ENCODE measurements at places on chromosomes 3 and 15.
A peak's percentile ranks its signal among the peaks of the same experiment; 100 is the strongest.

- no peak for DNase-seq
Observed at GRCh38 chr15:36917411-36918267, 182.7 kb downstream of the MEIS2 start.

GRCh38 chr3:175585898-175586297 is 726.8 kb downstream of the NAALADL2 start:
- DNase-seq = no peak

- no peak for DNase-seq
Observed at GRCh38 chr15:75123395-75123794, 78.3 kb upstream of the C15orf39 start.

DNA sequence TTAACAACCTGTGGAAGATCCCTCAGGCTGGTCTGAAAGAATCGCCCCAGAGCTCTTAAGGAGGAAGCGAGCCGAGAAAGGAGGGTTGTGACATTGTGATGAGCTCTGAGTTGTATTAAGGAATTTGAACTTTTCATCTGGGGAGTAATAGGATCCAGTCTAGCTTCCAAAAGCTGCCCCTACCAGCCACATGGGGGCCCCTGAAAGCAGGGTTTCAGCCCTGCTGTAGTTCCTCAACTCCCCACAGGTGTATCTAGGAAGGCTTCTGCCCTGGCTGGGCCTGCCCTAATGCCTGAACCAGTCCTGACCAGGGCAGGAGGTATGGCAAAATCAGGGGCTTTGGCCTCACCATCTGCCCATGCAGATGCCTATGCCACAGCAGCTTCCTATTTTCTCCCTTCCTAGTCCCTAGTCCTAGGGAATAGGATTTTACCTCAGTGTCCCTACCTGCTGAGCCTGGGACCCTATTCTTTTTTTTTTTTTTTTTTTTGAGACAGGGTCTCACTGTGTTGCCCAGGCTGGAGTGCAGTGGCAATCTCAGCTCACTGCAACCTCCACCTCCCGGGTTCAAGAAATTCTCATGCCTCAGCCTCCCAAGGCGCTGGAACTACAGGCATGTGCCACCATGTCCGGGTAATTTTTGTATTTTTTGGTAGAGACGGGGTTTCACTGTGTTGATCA is 5.0 kb upstream of the AP3S2 start:
- peak; percentile 26 for DNase-seq

GRCh38 chr3:159860269-159861116 is 128.1 kb upstream of the IL12A start:
- no peak for DNase-seq

- DNase-seq = no peak
Observed at GRCh38 chr15:96053781-96054428, 276.6 kb upstream of the NR2F2 start.

GRCh38 chr3:64161481-64161952 is 63.7 kb downstream of the PRICKLE2 start:
- no peak for DNase-seq
